ENCODE measurements at places on chromosomes 2 and 18. TPM values are rescaled to one million over a fixed set of nuclear protein-coding genes. Genes with fewer than 3 reads are reported as not detected.

DNA sequence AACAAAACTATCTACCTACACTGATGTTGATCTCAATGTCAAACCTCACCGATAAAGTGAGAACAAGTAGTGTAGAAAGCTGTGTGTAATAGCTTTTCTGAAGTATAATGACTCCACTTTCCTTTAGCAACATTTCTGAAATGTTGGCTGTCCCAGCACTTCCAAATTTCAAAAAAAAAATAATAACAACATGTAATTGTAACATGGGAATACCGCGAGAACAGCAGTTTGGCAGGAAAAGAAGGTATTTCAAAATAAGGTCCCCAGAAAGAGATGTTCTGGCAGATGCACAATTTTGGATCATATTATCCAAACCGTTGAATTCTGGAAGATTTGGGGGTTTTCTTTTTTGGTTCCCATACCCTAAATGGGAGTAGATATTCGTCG, 352.0 kb downstream of the ARHGAP15 start:
- DNase-seq = no peak

Gene MTA3
- total RNA-seq = 48.8 TPM

Gene RNF144A
- total RNA-seq = 20.8 TPM

- no peak for DNase-seq
Measured at GRCh38 chr18:62312851-62313250, 12.3 kb upstream of the TNFRSF11A start.

Gene DBI
- 659 TPM for total RNA-seq

- no peak for DNase-seq
Measured at GRCh38 chr2:18651842-18652774, 62.7 kb upstream of the NT5C1B start.

DNA sequence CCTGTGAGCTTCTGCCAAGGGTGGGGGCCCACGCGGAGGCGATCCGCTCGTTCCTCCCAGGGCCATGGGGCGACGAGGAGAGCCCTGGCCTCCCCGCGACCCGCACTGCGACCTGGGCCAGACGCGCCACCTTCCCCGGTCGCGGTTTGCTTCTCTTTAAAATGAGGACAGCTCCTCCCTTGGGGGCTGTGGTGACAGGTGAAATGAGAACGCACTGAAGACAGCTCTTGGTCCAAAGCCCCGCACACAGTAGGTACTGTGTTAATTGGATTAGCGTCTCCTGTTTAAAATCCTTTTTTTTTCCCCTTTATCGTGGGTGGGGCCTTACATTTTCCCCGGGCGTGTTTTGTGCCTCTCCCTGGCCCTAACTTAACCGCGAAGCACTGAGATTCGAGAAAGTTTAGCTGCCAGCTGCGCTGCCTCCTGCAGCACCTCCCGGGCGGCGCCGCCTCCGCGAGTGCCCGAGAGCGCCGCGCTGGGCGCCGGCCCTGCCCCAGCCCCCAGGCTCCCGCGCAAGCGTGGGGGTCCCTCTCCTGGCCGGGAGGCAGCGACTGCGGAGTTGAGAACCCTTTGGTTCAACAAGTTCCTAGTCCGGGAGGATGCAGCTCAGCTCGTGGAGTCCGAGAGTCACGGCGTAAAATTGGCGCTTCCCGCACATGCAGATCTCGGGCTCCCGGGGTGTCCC, 1.1 kb downstream of the HPCAL1 start:
- peak; percentile 44 for DNase-seq

DNA sequence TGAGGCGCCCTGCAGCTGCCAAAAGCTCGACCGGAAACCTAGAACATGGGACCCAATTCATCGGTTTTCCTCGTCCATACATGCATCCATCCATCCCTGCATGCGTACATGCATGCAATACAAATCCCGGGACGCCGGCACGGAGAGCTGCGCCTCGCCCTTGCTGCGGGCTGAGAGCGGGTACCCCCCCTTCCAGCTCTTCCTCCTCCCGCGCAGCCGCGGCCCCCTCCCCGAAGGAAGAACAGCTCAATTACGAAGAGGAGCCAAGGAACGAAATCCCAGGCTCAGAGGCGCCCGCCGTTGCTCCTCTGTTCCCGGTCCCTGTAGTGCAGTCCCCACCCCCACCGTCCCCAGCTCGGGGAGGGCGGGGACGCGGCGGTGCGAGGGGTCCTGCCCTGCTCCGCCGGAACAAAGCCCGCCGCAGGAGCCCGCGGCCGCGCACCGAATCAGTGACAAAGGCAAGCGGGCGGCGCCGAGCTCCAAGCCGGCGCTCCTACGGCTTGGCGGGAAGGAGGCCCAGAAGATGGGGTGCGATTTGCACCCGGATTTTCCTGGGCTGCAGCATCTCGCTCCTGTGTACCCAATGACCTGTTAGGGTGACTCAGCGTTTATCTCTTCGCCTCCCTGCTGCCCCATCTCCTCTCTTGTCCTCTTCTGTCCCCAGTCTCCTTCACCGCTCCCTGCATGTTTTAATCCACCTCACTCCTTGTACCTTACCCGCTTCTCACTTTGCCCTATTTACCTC, 8.9 kb upstream of the POU3F3 start:
- DNase-seq = no peak

- no peak for DNase-seq
Measured at GRCh38 chr2:69914950-69915945, at the start of gene MXD1. TSS of gene MXD1 (plus strand) at chr2:69915109. CDS start at chr2:69915331, 222 bp downstream.

DNA sequence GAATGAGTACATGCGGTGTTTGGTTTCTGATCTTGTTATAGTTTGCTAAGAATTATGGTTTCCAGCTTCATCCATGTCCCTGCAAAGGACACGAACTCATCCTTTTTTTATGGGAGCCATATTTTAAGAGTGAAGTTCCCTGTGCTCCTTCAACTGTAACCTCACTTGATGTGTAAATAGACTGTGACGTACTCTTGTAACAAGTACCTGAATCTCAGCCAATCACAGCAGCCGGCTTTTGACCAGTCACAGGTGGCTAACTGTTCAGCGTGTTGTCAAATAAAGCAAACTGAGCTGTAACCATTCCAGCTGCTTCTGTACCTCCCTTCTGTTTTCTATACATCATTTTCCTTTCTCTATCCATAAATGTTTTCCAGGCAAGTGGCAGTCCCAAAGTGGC, 774.3 kb upstream of the HS6ST1 start:
- DNase-seq = no peak

DNA sequence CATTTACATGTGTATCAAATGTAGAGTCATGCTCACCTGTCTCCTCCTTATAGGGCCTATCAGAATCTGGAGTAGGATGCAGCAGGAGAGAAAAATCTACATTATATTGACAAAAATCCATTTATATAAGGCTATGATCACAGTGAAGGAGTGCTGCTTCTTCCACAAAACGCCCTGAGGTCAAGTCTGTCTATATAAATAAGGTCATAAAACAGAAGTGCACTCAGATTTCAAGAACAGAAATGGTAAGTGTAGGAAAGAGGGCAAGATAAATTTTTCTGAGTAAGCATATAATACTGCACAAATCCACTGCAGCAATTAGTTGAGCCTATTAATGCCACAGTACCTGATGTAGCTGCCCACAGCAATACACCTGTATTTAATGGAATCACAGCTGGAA, 51.8 kb downstream of the COL5A2 start:
- DNase-seq = no peak

Measured in HepG2 (cell line).